ENCODE measurements at places on chromosomes 6 and 20.

DNA sequence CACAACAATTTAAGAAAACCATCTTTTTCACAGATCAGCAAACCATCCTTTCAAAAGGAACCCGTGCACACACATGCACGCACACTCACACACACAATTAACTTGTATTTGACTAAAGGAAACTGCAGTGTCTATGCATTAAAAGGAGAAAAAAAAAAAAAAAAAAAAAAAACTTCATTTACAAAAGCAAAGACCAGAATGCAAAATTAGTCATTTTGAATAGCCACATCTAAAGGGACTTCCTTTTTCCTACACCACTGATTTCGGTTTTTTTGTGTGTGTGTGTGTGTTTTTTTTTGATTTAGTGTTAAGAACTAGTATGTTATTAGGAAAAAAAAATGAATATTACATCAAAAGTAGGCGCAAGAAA, 6.3 kb downstream of the ZMYND8 start:
- no peak for DNase-seq

GRCh38 chr6:8481727-8482126, 46.4 kb upstream of the SLC35B3 start:
- DNase-seq, result no peak

GRCh38 chr6:24257282-24257681, 100.6 kb downstream of the DCDC2 start:
- DNase-seq, result no peak

GRCh38 chr6:54194067-54194466, 82.8 kb downstream of the MLIP start:
- no peak for DNase-seq

DNA sequence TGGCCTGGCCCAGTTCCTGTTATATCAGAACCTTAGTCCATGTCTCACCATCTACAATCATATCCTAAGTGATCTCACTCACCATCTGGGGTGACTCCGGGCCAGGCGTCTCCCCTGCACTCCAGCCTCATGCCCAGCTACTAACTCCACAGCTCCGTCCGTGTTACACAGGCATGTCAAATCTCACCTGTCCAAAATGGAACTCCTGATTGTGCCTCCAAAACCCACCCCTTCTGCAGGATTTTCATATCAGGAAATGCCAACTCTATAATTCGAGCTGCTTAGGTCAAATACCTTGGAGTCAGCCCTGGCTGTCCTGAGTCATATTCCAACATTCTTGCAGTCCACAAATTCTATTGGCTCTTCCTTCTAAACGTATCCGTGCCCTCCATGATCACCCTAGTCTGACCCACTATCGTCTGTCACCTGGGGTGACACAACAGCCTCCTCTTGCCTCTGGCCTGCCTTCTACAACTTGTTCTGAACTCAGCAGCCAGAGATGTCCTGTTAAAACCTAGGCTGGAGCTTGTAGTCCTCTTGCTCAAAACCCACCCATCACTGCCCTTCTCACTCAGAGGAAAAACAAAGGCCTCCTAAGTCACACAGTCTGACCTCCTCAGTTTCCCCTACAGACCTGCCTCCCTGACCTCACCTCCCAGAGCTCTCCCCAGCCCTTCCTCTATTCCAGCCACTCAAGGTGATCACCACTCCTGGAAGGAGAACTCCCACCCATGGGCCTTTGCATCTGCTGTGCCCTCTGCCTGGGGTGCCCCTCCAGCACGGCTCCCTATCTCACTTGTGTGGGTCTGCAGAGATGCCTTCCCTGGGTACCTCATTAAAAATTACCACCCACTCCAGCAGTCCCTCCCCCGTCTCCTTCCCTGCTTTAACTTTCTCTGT, 85.3 kb upstream of the SIRPA start:
- DNase-seq, result no peak

DNA sequence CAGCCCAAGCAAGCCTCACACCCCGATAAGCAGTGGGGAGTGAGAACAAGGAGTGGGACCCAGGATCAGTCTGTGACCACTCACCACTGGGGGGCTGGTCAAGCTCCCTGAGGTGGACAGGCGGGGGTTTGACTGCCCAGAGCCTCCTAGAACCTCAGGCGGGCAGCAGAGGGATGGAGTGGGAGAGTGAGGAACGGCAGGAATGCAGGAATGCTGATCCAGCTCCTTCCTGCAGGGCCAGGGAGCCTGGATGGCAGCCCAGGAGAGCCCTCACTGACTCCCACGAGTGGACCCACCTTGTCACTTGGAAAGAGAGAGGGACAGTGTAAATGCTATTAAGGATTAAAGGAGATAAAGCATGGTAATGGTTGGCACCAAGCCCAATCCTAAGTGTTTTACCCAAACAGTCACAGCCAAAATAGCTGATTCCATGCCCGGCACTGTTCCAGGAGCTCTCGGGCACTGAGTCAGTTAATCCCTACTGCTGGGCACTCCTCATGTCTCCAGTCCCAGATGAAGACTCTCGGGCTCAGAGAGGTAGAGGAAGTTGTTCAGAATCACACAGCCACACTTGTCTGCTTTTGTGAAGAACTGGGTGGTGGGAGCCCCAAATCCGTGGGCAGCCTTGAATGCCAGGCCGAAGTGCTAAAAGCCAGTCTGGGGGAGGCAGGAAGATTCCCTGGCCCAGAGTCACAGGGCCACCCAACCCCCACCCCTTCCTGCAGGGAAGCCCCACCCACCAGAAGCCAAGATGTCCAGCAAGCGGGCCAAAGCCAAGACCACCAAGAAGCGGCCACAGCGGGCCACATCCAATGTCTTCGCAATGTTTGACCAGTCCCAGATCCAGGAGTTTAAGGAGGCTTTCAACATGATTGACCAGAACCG, 3.1 kb downstream of the MYL9 start:
- DNase-seq, result no peak

GRCh38 chr6:1378065-1379016, 11.0 kb upstream of the FOXF2 start:
- no peak for DNase-seq

- no peak for DNase-seq
These were observed 80.6 kb downstream of the MAP3K5 start for GRCh38 chr6:136711644-136712043.

- no peak for DNase-seq
These were observed 232.9 kb upstream of the SASH1 start for GRCh38 chr6:148109732-148110131.

DNA sequence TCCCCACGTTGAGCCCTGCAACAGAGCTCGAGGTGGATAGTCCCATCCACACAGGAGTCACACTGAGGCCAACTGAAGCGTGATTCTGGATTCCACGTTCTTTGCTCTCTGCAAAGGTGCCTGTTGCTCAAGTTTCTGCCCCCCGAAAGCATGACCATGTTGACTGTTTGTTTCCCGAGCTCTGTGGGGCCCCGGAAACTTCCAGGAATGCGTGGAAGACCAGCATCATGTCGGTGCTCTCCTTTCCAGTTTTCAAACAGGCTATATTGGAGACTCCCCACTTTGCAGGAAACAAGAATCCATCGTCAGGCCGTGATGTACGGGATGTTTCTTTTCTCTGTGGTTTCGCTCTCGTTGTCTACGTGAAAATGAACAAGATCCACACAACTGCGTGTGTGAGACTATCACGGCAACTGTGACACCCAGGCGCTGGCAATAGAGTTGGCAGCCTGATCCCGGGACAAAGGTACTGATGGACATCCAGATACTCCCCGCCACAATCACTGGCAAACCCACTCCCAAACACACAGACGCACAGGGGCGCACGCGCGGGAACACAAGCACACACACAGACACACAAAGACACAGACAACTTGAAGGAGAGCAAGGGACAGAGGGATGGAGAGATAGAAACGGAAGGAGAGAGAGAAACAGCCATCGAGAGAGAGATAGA, 444.6 kb upstream of the DEFB115 start:
- DNase-seq, result no peak

DNA sequence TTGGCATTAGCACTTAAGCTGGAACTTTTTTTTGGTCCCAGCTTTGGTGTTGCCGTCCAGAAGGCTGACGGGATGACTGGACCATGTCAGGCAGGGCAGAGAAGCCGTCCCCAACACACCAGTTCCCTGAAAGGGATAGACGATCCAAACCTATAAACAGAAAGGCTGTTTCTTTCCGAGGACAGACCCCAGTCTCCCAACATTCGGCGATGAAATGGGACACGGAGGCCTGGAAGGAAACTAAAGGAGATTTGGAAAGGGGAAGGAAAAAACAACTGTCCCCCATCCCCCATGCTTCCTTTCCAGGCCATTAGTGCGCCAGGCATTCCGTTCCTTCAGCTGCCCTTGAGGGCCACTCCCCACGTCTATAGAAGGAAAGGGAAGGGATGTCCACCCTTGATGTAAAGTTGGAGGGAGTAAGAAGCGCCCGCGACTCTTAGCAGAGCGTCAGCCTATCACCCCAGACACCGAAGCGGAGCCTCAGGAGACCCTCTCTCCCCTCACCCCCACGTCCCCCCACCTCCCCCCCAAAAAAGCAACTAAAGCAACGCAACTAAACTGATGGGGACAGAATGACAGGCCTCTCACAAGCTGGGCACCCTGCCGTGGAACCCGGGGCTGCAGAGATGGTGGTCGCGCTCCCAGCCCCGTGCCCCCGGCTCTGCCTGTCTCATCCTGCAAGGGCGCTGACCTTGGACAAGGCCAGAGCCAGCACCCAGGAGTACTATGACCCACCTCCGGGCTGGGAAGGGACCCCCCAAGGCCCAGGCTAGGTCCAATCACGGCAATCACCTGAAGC, 638 bp downstream of the BLCAP start:
- DNase-seq, result no peak

GRCh38 chr20:1509237-1509636, 18.0 kb upstream of the SIRPB2 start:
- peak; percentile 53 for DNase-seq
